ENCODE measurements at places on chromosomes 5 and 9. TPM values are rescaled to one million over a fixed set of nuclear protein-coding genes. Genes with fewer than 3 reads are reported as not detected.

- no peak overlapping the region for H3K27ac ChIP-seq
- no peak for DNase-seq
- no peaks in the 10 kb centered on the region for H3K4me1 ChIP-seq
- no peak overlapping the region for H3K4me3 ChIP-seq
- no peaks in the 10 kb centered on the region for H3K36me3 ChIP-seq
Observed at GRCh38 chr5:156543348-156544145, 216.6 kb downstream of the SGCD start.

DNA sequence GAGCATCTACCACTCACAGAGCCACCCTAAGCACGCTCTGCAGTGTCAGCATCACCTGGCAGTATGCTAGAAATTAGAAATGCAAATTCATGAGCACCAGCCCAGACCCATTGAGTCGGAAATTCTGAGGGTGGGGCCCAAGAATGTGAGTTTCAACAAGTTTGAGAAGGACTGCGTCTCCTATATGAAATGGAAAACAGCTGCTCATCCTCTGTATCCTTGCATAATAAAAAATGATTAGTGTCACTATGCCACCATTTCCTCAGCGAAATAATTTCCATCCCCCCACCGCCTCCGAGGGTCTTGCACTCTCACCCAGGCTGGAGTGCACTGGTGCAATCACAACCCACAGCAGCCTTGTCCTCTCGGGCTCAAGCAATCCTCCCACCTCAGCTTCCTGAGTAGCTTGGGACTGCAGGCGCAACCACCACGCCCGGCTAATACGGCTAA lies 1.3 kb upstream of the IQGAP2 start:
- H3K4me1 ChIP-seq, result peaks cover 13% of the 10 kb centered on the region
- no peak for DNase-seq
- H3K4me3 ChIP-seq, result peak overlapping the region; percentile 96

DNA sequence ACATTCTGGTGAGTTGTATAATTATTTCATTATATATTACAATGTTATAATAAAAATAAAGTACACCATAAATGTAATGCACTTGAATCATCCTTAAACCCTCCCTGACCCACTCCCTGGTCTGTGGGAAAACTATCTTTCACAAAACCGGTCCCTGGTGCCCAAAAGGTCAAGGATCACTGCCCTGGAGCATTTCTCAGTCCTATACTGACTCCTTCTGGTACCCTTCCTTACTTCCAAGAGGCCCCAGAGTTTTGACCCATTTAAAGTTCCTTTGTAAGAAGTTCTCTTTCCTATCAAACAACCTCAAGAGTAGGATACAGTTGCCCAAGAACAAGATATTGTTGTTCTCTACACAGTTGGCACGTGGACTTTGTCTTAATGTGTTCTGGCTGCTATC lies 88.9 kb upstream of the TRPM3 start:
- DNase-seq, result no peak
- no peaks in the 10 kb centered on the region for H3K4me1 ChIP-seq
- no peak overlapping the region for H3K4me3 ChIP-seq

DNA sequence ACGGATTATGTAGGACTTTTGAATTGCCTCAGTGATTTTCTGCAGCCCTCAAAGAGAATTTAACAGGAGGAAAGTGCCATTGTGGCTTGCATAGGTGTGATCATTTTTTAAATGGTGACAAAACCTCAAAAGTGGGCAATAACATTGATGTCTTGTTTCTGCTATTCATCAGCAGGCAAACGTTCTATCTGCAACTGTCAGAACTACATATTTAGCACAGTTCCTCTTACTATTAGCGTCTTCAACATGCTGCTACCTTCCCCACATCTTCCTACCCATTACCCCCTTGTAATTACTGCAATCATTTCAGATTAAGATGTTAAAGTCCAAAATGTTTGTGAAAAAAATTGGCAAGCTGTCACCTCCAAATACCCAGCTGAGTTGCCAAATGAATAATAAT lies 254.6 kb downstream of the SMARCA2 start:
- peaks cover 3% of the 10 kb centered on the region for H3K27me3 ChIP-seq
- H3K4me3 ChIP-seq, result no peak overlapping the region
- no peak for DNase-seq
- H3K27ac ChIP-seq, result no peak overlapping the region
- H3K36me3 ChIP-seq, result no peaks in the 10 kb centered on the region

GRCh38 chr5:96220610-96221390 lies 212.2 kb downstream of the PCSK1 start:
- H3K27me3 ChIP-seq, result no peaks in the 10 kb centered on the region
- no peak overlapping the region for H3K27ac ChIP-seq
- no peak for DNase-seq
- H3K4me3 ChIP-seq, result no peak overlapping the region
- no peaks in the 10 kb centered on the region for H3K36me3 ChIP-seq
- H3K4me1 ChIP-seq, result no peaks in the 10 kb centered on the region

DNA sequence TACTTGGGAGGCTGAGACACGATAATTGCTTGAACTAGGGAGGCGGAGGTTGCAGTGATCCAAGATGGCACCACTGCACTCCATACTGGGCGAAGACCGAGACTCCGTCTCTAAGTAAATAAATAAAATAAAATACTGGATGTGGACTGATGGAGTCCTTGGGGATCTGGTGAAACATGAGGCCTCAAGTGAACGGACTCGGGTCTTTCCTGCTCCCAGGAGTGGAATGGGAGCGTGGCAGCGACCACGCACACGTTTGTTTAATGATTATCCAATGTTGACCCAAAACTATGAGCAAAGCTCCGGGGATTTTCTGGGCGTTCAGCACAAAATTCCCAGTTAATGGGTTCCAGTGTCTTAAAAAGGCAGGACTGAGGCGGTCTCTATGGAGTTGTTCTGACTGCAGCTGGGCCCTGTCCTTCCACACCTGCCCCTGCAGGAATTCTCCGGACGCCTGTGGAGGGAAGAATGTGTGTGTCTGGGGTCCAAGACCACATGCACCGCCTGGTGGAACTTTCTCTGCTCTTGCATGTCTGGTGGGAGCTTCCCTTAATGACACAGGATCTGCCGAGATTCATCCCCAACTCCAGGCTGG lies 26.6 kb downstream of the NEK6 start:
- no peaks in the 10 kb centered on the region for H3K36me3 ChIP-seq
- DNase-seq, result no peak
- peaks cover 5% of the 10 kb centered on the region for H3K4me1 ChIP-seq
- no peak overlapping the region for H3K4me3 ChIP-seq
- H3K27me3 ChIP-seq, result no peaks in the 10 kb centered on the region

DNA sequence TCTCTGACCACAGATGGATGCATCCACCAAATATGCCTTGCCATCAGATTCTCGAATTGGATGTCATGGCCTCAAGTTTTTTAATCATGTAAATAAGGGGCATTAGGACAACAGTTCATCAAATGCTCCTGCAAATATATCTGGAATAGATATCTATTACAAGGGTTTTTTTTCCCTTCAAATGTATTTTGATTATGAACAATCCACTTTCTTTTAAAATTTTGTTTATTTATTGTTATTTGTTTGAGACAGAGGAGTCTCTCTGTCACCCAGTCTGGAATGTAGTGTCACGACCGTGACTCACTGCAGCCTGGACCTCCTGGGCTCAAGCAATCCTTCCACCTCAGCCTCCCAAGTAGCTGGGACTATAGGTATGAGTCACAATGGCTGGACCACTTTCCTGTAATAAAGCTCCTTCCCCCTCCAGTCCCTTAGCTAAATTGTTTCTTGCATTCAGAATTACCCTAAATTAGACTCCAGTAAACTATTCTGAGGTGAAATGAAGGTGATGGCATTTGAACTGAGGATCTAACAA lies 1412.1 kb downstream of the EFNA5 start:
- no peaks in the 10 kb centered on the region for H3K4me1 ChIP-seq
- no peak overlapping the region for H3K4me3 ChIP-seq
- H3K27ac ChIP-seq, result no peak overlapping the region
- no peaks in the 10 kb centered on the region for H3K27me3 ChIP-seq
- H3K36me3 ChIP-seq, result no peaks in the 10 kb centered on the region
- DNase-seq, result no peak

DNA sequence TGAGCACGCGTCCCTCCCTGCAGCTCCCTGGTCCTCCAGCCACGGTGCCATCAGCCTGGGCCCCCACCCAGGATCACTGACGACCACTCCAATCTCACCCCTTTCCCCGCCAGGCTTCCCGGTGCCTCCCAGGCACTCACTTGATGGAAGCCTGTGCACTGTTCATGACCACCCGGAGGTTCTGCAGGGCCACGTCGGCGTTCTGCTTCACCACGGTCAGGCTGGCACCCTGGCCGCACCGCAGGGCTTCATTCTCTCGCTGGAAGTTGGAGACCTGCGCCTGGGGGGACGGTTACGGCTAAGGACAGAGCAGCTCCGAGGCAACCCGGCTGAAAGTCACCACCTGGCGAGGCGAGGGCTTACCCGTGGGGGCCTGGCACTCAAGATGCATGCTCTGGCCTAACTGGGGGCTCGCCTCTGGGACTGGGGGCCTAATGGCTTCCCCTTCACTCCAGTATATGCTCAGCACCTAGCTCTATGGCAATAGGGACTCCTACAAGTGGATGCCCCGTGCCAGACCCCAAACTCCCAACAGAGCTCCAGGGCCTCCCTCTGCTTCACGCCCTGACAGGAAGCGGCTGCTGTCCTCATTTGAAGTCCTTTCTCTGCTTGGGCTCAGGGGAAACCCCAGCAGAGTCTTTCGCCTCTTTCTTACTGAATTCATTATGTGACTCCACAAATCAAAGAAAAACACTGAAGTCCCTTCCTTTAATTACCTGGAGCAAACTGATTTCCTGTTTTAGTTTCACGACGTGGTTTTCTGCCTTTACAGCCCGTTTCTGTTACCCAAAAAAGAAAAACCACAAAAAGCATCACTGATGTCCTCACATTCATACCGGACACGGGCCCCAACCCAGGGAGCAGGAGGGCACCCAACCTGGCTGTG lies 4.2 kb upstream of the SNAPC4 start:
- no peak overlapping the region for H3K27ac ChIP-seq
- no peaks in the 10 kb centered on the region for H3K36me3 ChIP-seq
- DNase-seq, result no peak
- no peak overlapping the region for H3K4me3 ChIP-seq

DNA sequence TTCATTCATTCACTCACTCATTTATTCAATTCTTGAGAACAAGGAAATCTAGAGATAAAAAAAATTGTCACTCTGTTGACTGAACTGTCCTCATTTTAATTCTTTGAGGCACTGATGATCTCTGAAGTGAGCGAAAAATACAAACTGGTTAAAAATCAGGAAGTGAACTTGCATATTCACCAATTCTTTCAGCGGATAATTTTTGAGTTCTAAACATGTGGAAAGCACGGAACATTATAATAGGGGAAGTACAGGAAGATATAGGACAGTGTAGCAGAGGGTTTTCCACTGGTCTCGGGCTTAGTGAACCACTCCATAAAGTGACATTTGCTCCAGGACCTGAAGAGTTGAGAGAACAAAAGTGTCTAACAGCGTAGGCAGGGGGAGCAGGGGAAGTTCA lies 169.5 kb downstream of the TLR4 start:
- H3K27ac ChIP-seq, result no peak overlapping the region
- no peaks in the 10 kb centered on the region for H3K36me3 ChIP-seq
- H3K4me3 ChIP-seq, result no peak overlapping the region
- no peaks in the 10 kb centered on the region for H3K4me1 ChIP-seq

- H3K4me1 ChIP-seq, result peaks cover 46% of the 10 kb centered on the region
- peak overlapping the region; percentile 75 for H3K4me3 ChIP-seq
- H3K27me3 ChIP-seq, result peaks cover 5% of the 10 kb centered on the region
- DNase-seq, result no peak
- peaks cover 35% of the 10 kb centered on the region for H3K36me3 ChIP-seq
- H3K27ac ChIP-seq, result peak overlapping the region; percentile 63
Observed at GRCh38 chr9:14307989-14308852, 5.7 kb downstream of the NFIB start.

- H3K4me1 ChIP-seq, result peaks cover 8% of the 10 kb centered on the region
- H3K4me3 ChIP-seq, result no peak overlapping the region
- H3K27ac ChIP-seq, result no peak overlapping the region
- peaks cover 14% of the 10 kb centered on the region for H3K36me3 ChIP-seq
- no peak for DNase-seq
- no peaks in the 10 kb centered on the region for H3K27me3 ChIP-seq
Observed at GRCh38 chr5:131595088-131596033, 39.7 kb downstream of the RAPGEF6 start.

- no peaks in the 10 kb centered on the region for H3K36me3 ChIP-seq
- H3K4me1 ChIP-seq, result peaks cover 6% of the 10 kb centered on the region
- H3K4me3 ChIP-seq, result no peak overlapping the region
- no peak for DNase-seq
- H3K27me3 ChIP-seq, result no peaks in the 10 kb centered on the region
- no peak overlapping the region for H3K27ac ChIP-seq
Observed at GRCh38 chr5:38672059-38672788, 115.8 kb upstream of the LIFR start.

DNA sequence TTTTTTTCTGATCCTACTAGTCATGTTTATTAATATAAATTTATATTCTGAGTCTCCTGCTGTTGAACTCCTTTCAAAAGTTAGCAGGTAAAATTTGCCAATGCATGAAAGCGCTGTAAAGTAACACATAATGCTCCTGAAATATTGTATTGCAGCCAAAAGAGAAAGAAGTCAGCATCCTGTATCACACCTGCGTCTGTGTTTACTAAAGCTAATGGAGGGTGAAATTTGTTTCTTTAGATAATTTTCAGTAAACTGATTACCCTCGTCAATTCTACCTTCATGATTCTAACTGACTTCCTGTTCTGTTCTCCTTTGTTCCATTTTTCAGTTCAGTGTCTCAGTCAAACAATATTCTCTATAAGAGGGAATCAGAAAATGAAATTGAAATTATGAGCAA lies 415.4 kb downstream of the CDH9 start:
- no peaks in the 10 kb centered on the region for H3K27me3 ChIP-seq
- no peak for DNase-seq
- H3K4me3 ChIP-seq, result no peak overlapping the region
- H3K4me1 ChIP-seq, result no peaks in the 10 kb centered on the region
- no peak overlapping the region for H3K27ac ChIP-seq

DNA sequence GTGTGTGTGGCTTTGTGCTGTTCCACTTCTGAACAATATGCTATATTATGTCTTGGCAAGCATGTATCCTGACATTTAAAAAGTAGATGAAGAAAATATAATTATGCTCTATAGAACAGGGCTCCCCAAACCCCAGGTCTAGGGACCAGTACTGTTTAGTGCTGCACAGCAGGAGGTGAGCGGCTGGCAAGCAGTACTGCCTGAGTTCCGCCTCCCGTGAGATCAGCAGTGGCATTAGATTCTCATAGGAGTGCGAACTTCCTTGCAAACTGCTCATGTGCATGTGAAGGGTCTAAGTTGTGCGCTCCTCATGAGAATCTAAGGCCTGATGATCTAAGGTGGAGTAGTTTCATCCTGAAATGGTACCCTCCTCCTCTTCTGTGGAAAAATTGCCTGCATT lies 979.1 kb upstream of the CTNND2 start:
- H3K4me1 ChIP-seq, result no peaks in the 10 kb centered on the region
- no peaks in the 10 kb centered on the region for H3K36me3 ChIP-seq

GRCh38 chr5:76735762-76736545 lies 20.0 kb downstream of the F2R start:
- H3K27ac ChIP-seq, result no peak overlapping the region
- peaks cover 9% of the 10 kb centered on the region for H3K4me1 ChIP-seq
- H3K36me3 ChIP-seq, result peaks cover 19% of the 10 kb centered on the region
- no peaks in the 10 kb centered on the region for H3K27me3 ChIP-seq
- H3K4me3 ChIP-seq, result no peak overlapping the region

GRCh38 chr5:34012791-34013190 lies 4.9 kb upstream of the AMACR start:
- peaks cover 16% of the 10 kb centered on the region for H3K4me1 ChIP-seq
- no peak overlapping the region for H3K4me3 ChIP-seq
- no peak overlapping the region for H3K27ac ChIP-seq
- H3K36me3 ChIP-seq, result no peaks in the 10 kb centered on the region

ADGRD2 gene
- 0.31 TPM for total RNA-seq

IL13 gene
- not detected for total RNA-seq

OR13C8 gene
- not detected for total RNA-seq

TLX3 gene
- 2.1 TPM for total RNA-seq

MRRF gene
- 51.4 TPM for total RNA-seq

IL31RA gene
- not detected for total RNA-seq

Data from type B pancreatic cell (in vitro differentiated cells).